ENCODE measurements at places on chromosomes 2 and 18. TPM values are rescaled to one million over a fixed set of nuclear protein-coding genes. Genes with fewer than 3 reads are reported as not detected.

The SERPINB4 gene
- not detected for total RNA-seq

The FABP1 gene
- not detected for total RNA-seq

The DSC3 gene
- 1.8 TPM for total RNA-seq

The C1QL2 gene
- 0.09 TPM for total RNA-seq

The CABYR gene
- 12.5 TPM for total RNA-seq

The DQX1 gene
- 0.06 TPM for total RNA-seq

The DGUOK gene
- total RNA-seq: 147 TPM

The UGT1A3 gene
- total RNA-seq: 0.13 TPM

The RNF149 gene
- 44.7 TPM for total RNA-seq

The SKOR2 gene
- total RNA-seq: not detected

The QPCT gene
- 17.2 TPM for total RNA-seq

The TMEM247 gene
- total RNA-seq: not detected

The GKN1 gene
- 0.48 TPM for total RNA-seq

The EVX2 gene
- total RNA-seq: 0.02 TPM

The GCG gene
- total RNA-seq: not detected

The DNER gene
- 7.0 TPM for total RNA-seq

The RBMS1 gene
- 63.4 TPM for total RNA-seq

The AKAIN1 gene
- not detected for total RNA-seq

The PRSS56 gene
- total RNA-seq: 0.27 TPM

The ATP8B1 gene
- total RNA-seq: 9.8 TPM

The CXCR1 gene
- not detected for total RNA-seq

The ZNF385B gene
- total RNA-seq: not detected

The ALPP gene
- total RNA-seq: 0.56 TPM

The CRYGD gene
- not detected for total RNA-seq

The DHRS9 gene
- total RNA-seq: 3.1 TPM

The EMX1 gene
- not detected for total RNA-seq

The TXNDC2 gene
- 0.12 TPM for total RNA-seq

The TMEM163 gene
- 0.13 TPM for total RNA-seq

The RFTN2 gene
- total RNA-seq: not detected

The VAMP8 gene
- total RNA-seq: 15.8 TPM
